Eye (tissue), 1 donor: ENCODE measurements at places on chromosomes 5 and 9.

GRCh38 chr5:164361986-164362385, 856.6 kb downstream of the MAT2B start:
- peak; percentile 19 for DNase-seq

DNA sequence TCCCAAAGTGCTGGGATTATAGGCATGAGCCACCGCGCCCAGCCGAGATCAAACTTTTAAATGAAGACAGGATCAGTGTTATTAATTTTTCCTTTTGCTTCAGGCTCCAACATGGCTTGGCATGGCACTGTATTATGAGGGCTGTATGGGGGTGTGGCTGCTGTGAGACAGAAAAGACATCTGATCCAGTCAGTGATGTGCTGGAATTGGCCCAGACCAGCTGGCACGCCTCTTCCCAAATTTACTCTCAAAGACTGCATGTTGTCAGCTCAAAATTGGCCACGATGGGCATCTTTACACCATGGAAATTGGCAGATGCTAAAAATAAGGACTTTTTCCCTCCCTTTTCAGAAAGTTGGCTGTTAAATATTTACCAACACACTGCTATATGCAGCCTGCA, 12.1 kb upstream of the COL27A1 start:
- no peak for DNase-seq

DNA sequence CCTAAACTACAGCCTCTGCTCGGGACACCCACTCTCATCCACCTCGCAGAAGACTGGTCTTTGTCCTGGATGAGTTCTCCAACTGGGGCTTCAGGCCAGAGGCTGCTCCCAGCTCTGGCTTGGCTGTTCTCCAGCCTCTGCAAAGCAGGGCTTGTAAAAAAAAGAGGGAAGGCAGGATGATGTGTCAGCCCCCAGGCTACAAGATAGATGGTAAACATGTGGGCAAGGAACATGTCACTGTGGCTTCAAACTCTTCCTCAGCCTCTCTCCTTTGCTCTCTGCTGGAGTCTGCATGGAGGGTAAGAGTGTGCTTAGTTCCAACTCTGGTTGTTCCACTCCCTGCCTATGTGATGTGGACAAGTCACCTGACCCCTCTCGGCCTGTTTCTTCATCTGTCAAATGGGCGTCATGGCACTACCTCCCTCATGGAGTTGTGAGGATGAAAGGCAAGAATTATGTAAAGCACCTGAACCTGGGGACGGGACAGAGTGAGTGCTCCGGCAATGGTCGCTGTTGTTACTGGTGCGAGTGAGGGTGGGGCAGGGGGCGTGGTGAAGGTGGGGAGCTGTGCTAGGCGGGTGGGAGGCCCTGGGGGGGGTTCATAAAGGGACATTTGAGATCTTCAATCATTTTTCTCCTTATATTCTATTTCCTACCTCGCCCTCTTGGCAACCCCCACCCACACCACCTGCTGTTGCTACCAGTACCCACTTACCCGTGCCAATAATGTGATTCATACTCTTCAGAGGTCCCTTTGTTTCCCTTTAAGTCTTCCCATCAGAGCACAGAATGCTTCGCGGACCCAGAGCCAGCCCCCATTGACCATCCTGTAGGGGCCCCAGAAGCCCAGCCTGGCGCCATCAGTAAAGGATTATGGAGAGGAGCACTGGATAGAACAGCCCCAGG, 6.8 kb upstream of the ZNF79 start:
- no peak for DNase-seq

DNA sequence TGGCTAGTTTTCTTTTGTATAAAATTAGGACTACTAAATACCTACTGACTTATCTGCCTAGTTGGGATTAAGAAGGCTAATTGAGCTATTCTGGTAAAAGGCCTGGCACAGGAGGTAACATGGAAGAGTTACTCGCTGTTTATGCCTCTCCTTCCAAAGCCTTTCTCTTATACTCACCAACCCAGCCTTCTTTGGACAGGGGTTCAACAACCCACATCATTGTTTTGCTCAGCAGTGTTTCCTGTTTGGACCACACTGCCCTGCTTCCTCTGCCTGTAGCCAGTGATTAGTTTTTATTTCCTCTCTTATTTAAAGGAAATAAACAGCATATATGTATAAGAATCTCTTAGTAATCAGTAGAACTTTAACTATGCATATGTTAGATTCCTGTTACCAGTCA, 85.1 kb upstream of the TLX3 start:
- no peak for DNase-seq

DNA sequence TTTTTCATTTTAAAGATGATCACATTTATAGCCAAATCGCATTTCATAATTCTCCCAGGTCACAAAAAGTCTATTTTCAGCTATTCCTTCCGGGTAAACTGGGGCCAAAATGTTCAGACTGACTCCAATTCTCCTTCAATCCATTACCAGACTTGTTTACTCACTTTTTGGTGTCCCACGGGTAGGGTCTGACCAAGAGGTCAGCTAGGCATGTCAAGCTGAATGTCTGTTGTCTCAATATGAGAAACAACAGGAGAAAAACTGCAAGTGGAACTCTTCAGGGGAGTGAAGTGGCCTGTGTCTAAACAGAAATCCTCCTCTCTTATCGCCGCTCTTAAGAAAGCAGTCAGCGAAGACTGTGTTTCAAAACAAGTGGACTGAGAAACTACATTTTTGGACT, 171.3 kb downstream of the APBA1 start:
- DNase-seq = no peak

- DNase-seq = no peak
Observed at GRCh38 chr5:79707535-79707934, 17.9 kb downstream of the CMYA5 start.

DNA sequence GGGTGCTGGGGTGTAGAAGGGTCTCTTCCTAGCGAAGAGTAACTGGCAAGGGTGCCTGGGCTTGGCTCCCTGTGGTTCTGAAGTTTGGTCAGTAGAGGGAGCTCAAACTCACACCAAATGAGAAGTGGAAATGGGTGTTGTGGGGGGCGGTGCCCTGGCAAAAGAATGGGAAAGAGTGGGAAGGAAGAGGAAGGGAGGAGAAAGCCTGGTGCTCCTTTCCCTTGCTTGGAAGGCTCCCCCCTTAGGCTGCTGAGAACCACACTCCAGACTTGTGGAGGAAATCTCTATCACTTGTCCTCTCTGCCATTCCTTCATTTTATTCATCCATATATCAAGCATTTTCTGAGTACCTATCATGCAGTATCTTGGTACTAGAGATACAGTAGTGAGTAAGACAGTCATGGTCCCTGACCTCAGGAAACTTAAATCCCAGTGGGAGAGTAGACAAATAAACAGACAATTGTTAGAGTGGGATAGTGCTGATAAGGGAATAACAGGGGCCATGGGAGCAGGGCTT, 13.0 kb downstream of the SLC4A9 start:
- peak; percentile 88 for DNase-seq
